ENCODE measurements at places on chromosomes 2 and 18. TPM values are rescaled to one million over a fixed set of nuclear protein-coding genes. Genes with fewer than 3 reads are reported as not detected.

FOXI3 gene
- not detected for total RNA-seq

CIB4 gene
- not detected for total RNA-seq

IL18RAP gene
- not detected for total RNA-seq

FZD7 gene
- total RNA-seq = 24.4 TPM

DUSP28 gene
- 7.2 TPM for total RNA-seq

GRB14 gene
- 0.39 TPM for total RNA-seq

PSD4 gene
- total RNA-seq = 1.4 TPM

HOXD4 gene
- total RNA-seq = 0.87 TPM

RNF138 gene
- 32.3 TPM for total RNA-seq

CD8B2 gene
- not detected for total RNA-seq

Data from cardiac ventricle fibroblast (primary cell).